Subcutaneous preadipocyte (primary cell): ENCODE measurements at places on chromosomes 16 and 17. TPM values are rescaled to one million over a fixed set of nuclear protein-coding genes. Genes with fewer than 3 reads are reported as not detected.

The CD19 gene
- total RNA-seq, result not detected in 2 replicates

The CFAP97D1 gene
- under 0.01 TPM in 2 replicates for total RNA-seq

The C16orf95 gene
- total RNA-seq, result 4.9 and 7.0 TPM in 2 replicates

The LDHD gene
- 0.39 and 1.1 TPM in 2 replicates for total RNA-seq

The CD300C gene
- not detected in 2 replicates for total RNA-seq

The PRCD gene
- 4.0 and 4.1 TPM in 2 replicates for total RNA-seq

The TSNAXIP1 gene
- 0.98 and 2.2 TPM in 2 replicates for total RNA-seq

The GRB7 gene
- total RNA-seq, result 0.20 and 0.37 TPM in 2 replicates

The HOXB1 gene
- total RNA-seq, result not detected in 2 replicates

The GNAO1 gene
- under 0.01 TPM in 1 of 2 replicates, not detected in the other for total RNA-seq

The COX10 gene
- total RNA-seq, result 18.4 and 20.1 TPM in 2 replicates

The MPV17L gene
- total RNA-seq, result 0.37 and 1.2 TPM in 2 replicates

The CDH1 gene
- total RNA-seq, result under 0.01 TPM in 1 of 2 replicates, not detected in the other

The IRX5 gene
- 1.5 and 5.3 TPM in 2 replicates for total RNA-seq

The PIPOX gene
- 1.4 and 1.5 TPM in 2 replicates for total RNA-seq

The TEKT1 gene
- not detected in 2 replicates for total RNA-seq

The HSD17B2 gene
- total RNA-seq, result not detected in 2 replicates

The KRTAP3-2 gene
- total RNA-seq, result not detected in 2 replicates

The HSD3B7 gene
- 100 and 164 TPM in 2 replicates for total RNA-seq

The NOG gene
- not detected in 2 replicates for total RNA-seq

The KRT13 gene
- total RNA-seq, result not detected in 2 replicates

The ELAC2 gene
- 72.8 and 80.2 TPM in 2 replicates for total RNA-seq

The WDR59 gene
- 16.5 and 19.0 TPM in 2 replicates for total RNA-seq

The RAC3 gene
- total RNA-seq, result 7.8 and 16.2 TPM in 2 replicates

The ZPBP2 gene
- not detected in 2 replicates for total RNA-seq

The CHP2 gene
- not detected in 2 replicates for total RNA-seq

The DNASE1L2 gene
- under 0.01 and 1.2 TPM in 2 replicates for total RNA-seq

The KRT222 gene
- 0.20 and 0.37 TPM in 2 replicates for total RNA-seq

The BCL6B gene
- total RNA-seq, result under 0.01 TPM in 2 replicates

The KRT20 gene
- not detected in 2 replicates for total RNA-seq

The CLEC18C gene
- under 0.01 and 0.20 TPM in 2 replicates for total RNA-seq

The LAT gene
- total RNA-seq, result 0.37 and 1.2 TPM in 2 replicates

The PIRT gene
- total RNA-seq, result not detected in 2 replicates

The ERBB2 gene
- total RNA-seq, result 28.3 and 29.8 TPM in 2 replicates

The UMOD gene
- total RNA-seq, result not detected in 2 replicates

The PHAF1 gene
- total RNA-seq, result 11.4 and 14.9 TPM in 2 replicates
